ENCODE measurements at places on chromosomes 7 and 10.

DNA sequence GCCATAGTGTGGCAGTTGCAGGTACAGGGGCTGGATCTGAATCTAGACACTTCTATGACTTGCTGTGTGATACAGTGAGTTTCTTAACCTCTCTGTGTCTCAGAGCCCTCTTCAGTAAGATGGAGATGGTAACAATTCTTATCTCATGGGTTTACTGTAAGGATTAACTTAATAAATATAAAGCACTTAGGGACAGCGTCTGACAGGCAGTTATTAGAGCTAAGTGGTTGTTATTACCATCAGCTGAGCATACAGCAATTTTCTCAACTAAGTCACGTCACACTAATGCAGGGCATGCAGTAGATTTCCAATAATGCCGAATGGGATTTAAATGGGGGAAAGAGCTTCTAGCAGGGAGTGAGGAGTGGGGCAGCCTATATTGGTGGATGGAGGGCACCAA is 162.6 kb downstream of the SH2D4B start:
- DNase-seq, result no peak

DNA sequence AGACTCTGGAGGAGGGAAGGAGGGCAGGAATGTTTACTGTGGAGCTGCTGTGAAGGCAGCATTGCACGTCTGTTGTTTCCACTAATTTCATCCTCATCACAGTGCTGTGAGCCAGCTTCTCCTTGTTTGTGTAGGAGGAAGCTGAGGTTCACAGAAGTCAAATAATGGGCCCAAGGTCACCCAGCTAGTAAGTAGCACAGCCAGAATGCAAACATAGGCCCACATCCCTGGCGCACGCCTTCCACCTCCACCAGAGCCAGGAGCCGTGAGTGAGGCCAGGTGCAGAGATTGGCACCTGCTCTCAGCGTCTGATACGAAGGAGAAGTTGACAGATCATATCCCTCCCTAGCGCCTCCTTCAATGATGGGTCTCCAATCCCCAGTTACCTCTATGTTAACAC is 93.6 kb downstream of the HTR5A start:
- DNase-seq, result no peak

GRCh38 chr10:48450233-48450740 is 143.8 kb downstream of the MAPK8 start:
- no peak for DNase-seq

- DNase-seq, result no peak
These were observed 6.5 kb downstream of the TSPAN14 start for GRCh38 chr10:80460399-80461207.

- DNase-seq, result no peak
These were observed 50.2 kb downstream of the LAMB4 start for GRCh38 chr7:108079648-108080591.

DNA sequence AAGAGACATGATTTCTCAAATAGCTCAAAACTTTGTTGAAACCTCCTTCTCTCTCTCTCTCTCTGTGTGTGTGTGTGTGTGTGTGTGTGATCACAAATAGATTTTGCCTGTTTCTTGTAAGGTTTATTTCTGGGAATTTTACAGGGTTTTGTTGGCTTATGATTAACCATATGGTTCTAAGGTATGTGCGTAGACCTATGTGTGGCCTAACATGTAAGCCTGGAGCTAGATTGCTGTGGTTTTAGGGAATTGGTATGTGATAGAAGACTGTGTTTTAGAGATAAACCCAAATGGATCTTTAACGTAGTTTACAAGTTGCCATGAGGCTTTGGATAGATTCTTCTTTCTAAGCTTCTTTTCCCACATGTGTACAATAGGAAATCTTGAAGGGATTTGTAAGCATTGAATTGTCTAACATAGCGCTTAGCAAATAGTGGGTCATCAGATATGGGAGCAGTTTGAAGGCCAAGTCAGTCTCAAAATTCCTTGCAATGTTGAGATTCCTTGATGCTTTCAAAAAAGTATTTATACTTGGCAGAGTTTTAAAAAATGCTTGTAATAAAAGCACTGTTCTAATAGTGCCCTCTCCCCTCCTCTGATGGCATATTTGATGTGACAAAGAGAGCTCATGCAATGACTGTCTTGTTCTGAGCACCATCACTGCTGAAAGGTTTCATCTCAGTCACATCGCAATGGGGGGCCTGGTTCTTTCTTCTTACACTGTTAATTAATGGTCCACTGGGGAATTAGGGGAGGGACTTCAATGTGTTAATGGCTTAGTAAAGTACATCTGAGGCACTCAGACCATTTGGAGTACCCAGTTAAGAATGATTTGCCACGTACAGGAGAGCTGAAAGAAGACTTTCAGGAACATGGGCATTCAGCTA is 118.2 kb downstream of the SNX10 start:
- no peak for DNase-seq

DNA sequence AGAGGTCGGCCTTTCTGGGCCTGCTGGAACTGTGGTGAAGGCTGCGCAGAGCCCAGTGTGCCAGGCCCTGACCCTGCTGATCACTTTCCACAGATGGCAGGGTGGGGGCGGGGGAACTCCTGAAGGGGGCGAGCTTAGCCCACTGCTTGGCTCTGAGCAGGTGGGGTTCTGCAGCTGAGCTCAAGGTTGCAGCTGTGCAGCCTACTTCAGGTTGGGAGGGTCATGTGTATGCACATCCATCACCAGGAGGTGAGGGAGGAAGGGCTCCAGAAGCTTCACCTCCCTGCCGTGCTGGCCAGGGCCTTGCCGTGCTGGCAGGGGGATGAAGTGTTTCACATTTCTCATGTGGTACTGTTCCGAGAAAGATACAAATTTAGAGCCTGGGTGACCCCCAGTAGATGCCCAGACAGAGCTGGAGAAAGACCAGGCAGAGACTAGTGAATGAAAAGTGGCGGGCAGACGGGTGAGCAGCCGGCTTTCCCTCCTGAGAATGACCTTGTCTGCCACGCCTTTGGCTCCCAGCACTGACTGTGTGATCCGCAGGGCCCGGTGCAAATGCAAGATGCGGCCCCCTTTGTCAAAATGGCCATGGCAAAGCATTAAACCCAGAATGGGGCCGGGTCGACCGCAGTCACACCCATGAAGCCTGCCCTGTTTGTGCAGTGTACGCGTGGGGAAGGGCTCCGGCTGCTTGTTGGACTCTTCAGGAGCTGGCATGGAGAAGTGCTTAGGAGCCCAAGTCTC is 25.2 kb downstream of the FAM241B start:
- no peak for DNase-seq

DNA sequence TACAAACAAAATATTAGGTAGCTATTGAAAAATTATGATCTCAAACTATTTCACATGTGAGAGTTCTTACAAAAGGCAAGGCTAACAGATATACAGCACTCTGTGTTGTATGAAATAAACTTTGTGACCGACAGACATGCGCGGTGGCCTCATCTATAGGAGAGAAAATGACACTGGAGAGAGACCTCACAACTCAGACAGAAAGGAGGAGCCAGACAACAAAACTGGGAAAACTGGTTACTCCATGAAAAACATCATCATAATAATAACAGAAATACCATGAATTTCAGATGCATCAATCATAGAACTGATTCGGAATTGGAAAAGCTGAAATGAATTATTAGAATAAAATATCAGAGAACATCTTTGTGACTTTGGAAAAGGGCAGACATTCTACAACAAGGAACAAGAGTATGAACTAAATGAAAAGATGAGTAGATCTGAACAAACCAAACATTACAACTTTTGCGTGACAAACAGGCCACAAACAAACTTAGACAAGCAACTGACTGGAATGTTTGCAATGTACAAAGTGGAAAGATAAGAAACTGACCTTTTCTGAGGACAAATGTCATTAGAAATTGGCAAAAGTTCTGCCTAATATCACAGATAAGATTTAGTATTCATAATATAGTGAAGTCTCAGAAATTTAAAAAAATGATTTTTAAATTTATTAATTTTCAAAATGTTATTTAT is 69.3 kb downstream of the TNS3 start:
- DNase-seq, result no peak

DNA sequence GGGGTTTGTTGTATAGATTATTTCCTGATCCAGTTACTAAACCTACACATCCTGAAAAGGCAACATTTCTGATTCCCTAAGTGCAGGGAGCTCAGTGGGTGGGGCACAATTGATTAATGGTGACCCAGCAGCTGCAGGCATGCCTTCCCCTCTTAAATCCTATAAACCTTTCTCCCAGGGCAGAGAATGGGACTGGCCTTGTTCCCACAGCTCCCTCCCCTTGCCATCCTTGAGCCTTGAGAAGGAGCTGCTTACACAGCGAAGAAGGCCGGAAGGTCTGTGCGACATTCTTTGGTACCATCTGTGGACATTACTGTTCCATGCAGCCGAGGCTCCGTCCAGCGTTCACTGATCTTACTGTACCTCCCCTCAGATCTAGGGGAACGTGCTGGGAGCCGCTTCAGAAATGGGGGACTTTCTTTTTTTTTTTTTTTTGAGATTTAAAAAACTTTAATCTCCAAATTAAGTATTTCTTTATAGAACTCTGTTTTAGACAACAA is 14.3 kb downstream of the KLF6 start:
- DNase-seq, result no peak

DNA sequence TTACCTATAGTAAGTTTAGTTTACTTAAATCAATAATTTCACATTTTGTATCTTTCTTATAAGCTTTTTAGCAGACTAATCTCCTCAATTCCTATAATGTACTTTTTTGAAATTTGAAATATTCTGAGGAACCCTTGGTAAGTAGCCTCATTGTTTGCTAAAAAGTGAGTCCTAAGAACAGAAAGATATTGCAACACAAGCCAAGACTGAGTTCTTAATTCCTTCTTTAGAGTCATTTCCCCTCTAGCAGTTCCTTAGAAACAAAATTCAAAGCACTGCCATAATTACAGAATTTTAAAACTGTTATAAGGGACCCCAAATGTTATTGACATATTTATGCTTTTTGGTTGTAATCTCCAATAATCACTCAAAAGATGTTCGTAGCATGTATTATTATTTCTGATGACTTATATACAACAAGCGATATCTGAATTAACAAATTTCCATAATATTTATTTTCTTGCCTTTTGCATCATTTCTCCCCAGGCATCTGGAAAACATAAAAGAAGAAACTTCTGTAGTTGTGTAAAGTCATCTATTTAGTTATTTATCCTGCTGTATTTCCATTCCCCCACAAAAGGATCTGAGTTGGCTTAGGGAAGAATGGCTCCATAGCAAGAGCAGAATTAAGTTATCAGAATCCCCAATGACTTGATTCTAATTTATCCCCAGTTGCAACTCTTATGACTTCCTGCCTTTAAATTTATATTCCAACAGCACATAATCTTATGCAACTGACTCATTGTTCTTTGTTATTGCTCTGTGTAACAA is 67.8 kb downstream of the TMEM26 start:
- no peak for DNase-seq

- no peak for DNase-seq
These were observed 127.7 kb downstream of the ATE1 start for GRCh38 chr10:121800146-121800545.

- DNase-seq, result no peak
These were observed 1396.3 kb downstream of the GATA3 start for GRCh38 chr10:9450801-9451200.

GRCh38 chr10:114822444-114823076 is 980 bp downstream of the FHIP2A start:
- DNase-seq, result no peak

DNA sequence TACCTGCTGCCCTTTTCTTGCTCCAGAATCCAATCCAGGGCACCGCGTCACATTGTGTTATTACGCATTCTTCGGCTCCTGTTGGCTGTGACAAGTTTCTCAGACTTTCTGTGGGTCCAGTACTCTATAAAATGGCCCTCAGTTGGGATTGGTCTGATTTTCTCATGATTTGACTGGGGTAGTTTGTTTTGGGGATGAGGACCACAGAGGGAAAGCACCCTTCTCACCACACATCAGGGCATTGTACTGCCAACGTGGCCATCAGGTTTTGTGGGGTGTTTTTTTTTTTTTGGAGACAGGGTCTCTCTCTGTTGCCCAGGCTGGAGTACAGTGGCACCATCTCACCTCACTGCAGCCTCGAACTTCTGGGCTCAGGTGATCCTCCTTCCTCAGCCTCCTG is 17.0 kb upstream of the ORAI2 start:
- DNase-seq, result no peak
